ENCODE measurements at places on chromosomes 3 and 15.

DNA sequence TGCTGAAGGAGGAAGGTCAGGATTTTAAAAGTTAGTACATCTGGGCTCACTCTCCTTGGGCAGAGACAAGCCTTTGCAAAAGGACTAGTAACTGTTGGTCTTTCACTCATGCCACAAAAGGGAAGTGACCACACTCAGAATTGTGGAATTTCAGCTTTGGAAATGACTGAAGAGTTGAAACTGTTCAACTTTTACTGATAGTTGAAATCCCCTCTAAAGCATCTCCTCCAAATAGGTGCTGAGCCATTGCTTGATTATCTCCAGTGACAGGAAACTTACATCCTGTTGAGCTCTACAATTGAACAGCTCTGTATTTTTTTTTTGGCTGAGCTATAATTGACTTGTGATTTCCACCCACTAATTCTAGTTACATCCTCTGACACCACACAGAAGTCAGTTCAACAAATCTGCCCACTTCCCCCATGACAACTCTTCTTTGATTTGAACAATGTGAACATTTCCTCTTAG, 254.8 kb upstream of the TPRG1 start:
- no peak for DNase-seq

DNA sequence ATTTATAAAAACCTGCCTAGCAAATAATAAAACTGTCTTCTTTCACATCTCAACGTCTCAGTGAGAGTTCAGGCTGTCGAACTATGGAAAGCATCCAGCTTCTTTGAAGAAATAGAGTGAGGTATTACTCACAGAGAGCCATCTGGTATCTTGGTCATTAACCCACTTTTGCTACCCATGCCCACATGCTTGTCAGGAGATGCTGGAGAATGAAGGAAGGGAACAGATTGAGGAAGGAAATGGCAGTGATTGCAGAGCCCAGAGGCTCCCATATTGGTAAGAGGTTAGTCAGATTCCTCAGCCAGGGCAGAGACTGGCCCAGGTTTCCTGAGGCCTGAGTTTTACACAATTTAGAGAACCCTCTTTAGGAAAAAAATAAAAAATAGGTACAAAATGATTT, 119.1 kb downstream of the B3GALNT1 start:
- DNase-seq = no peak

DNA sequence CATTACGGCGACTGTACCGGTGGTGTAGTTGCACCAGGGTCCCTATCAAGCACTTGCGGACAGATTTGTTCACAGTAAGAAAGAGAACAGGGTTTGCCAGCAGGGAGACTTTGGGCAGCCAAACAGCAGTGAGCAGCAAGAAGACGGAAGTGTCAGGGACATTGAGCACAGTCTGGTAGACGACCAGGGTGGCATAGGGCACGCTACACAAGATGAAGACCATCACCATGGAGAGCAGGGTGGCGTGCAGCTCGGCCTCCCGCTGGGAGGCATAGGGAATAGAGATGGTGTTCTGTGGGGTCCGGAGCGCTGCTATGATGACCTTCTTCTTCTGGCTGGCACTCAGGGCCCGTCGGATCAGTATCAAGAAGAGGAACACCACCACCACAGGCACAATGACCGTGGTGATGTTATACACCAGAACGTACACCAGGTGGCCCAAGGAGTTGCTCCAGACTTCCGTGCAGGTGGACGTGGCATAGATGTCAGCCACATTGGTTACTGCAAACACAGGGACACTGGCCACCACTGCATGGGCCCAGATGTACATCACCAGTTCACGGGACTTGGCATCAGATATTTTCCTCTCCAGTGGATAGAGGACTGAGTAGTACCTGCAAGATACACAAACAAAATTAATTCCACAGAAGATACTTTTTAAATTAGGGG, 19.1 kb upstream of the FSIP1 start:
- DNase-seq = no peak

DNA sequence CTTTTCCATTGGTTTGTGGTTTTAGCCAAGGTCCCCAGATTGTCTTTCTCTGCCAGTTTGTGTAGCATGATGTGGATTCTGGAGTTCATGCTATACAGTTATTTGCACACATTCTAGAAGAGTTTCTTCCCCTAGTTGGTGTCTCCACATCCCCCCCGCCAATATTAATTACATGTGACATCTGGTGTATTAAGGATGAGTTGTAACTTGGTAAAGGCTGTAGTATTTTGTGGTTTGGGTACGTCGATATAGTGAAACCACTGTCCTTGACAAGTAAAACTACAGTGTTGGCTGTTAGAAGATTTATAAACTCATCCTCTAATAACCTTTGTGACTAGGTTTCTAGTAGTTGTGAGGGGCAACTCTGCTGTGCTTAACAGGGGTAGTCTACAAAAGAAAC, 23.7 kb upstream of the P4HTM start:
- DNase-seq = no peak

DNA sequence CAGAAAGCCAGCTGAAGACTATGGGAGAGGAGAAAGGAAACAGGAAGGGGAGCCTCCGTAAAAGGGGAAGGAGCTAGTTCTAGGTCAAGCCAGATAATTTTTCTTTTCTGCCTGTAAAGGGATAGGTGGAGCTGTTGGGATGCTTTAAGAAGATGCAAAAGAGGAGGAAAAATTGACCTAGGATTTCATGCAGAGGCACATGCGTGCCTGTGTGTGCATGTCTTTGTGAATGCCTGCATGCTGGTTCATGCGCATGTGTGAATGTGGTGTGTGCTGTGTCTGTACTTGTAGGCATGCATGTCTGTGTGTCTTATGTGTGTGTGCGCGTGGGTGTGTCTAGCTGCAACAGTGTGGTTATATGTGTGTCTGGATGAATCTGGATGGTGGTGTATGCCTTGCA, 27.3 kb downstream of the CCDC33 start:
- no peak for DNase-seq

DNA sequence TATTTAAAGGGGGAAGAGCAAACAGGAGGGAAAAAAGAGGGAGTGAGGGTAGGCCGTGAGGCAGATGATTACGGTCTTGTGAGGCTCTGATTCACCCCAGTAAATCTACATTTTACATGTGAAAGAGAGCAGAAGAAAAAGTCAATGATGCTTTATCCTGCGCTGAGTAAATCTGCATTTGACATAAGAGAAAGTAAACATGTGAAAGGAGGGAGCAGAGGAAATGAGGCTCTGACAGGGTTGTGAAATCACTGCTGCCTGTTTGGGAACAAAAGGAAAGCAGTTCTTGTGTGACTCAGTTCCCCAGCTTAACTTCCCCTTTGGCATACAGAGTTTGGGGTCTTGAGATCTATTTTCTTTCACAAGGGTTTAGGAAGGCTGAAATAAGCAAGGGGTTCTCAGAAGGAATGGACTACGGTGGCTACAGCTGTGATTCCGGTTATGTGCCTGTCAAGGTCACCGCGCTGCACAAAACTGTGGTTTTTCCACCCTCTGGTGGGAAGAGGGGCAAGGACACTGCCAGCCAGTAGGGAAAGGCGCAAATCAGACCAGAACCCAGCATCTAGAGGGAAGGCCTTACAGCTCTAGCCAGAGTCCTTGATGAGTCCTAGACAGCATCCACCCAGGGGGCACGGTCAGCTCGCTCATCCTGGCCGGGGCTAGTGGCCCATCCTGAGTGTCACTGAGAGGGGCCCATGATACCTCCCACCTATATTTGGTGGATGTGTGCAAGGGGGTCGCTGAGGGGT, 18.9 kb upstream of the HCN4 start:
- DNase-seq = no peak

- DNase-seq = no peak
Measured at GRCh38 chr3:139470199-139470598, 6.1 kb downstream of the RBP2 start.

DNA sequence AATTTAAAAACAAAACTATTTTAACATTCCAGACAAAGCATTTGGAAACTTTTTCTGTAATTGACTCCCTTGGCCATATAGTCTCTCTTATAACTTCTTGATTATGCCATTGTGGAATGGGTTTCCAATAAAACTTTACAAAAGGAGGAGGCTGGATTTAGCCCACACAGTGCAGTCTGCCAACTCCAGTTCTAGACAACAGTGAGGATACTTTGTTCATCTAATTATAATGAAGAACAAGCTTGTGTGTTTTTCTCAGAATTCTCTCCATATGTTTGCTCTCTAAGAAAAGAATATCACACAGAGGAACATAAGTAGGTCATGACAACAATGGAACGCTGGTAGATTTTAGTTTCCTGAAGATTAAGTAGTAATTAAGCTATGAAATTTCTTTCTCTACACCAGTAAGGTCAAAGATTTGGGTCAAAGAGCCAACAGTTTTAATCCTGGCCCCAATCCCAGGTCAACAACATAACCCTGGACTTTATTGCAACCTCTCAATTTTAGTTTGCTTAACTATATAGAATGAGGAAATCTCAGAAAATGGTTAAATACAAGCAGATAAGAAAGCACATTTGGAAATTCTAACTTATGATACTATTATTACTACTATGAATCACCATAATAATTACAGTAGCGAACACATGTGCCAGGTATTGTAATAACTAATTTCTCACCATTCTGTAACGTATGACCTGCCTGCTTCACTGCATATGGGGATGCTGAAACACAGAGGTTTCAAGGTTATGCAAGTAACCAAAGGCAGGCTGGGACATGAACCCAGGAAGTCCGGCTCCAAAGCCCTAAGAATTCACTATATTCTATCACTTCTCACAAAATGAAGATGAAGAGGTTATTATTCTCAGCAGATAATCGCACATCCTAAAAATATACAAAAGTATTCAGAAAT, 65.7 kb downstream of the TJP1 start:
- no peak for DNase-seq

GRCh38 chr3:14289590-14290461, 111.2 kb downstream of the LSM3 start:
- DNase-seq = no peak

GRCh38 chr15:70004826-70005225, 92.9 kb downstream of the TLE3 start:
- DNase-seq = no peak

DNA sequence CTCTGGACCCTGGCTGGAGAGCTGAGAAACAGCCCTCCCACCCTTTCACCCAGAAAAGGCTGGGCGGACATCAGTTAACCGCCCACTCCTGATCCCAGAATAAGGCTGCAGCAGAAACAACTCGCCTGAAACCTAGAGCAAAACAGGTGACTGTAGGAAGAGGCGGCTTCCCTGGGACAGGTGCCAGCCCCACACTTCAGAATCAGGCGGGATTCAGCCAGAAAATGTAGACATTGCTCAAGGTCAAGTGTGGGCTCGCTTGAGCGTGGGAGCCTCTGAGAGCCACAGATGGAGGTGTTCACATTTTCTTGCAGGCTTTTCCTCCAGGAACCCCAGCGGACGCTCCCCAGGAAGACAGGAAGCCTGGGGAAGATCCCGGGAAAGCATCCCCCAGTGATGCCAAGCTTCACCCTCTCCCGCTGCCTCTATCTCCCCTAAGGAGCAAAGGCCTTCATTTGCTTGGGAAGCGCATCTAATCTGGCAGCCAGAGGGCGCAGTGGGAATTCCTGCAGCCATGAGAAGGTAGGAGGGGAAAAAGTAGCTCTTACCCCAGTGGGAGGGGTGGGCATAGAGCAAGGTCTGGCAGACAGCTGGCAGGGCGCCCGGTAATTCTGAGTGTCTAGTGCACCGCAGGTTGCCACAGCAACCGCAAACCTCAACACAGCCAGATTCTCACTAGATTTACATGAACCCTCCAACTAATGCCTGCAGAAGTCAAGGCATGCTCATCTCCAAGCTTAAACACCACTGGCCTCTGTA, 77.7 kb downstream of the OCA2 start:
- no peak for DNase-seq

- DNase-seq = no peak
Measured at GRCh38 chr3:144200004-144200403, 228.4 kb downstream of the DIPK2A start.

DNA sequence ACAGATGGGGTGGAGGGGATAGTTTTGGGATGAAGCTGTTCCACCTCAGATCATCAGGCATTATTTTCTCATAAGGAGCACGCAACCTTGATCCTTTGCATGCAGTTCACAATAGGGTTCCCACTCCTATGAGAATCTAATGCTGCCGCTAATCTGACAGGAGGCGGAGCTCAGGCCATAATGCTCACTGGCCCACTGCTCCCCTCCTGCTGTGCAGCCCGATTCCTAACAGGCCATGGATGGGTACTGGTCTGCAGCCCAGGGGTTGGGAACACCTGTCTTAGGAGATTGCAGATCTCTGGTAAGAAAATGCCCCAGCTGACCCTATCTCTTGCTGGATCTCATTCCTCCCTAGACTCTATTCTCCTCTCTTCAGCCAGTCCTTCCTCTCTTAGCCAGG, 6.8 kb downstream of the CSTA start:
- no peak for DNase-seq

- DNase-seq = no peak
Measured at GRCh38 chr3:181755959-181756358, 44.2 kb downstream of the SOX2 start.

- DNase-seq = peak; percentile 6
Measured at GRCh38 chr3:61858054-61858453, 296.7 kb downstream of the PTPRG start.

GRCh38 chr3:120705884-120706582, 24.0 kb upstream of the HGD start:
- no peak for DNase-seq

DNA sequence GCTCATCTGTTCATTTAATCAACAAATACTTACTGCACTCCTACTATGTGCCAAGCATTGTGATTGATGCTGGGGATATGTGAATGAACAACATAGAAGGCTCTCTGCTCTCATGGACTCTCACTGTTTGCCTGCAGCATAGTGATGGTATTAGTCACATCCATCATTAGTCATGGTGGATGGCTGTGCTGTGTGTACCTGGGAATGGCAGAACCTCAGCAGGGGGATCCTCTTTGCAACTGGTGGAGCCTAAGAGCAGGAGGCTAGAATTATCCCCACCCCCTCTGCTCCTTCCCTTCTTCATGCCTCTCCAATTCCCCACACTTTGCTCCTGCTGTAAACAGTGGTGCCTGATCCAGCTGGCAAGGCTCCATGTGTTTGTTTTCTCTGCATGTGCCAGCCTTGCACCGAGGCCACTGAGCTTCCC, 20.5 kb downstream of the BOC start:
- DNase-seq = no peak

- DNase-seq = no peak
Measured at GRCh38 chr3:132916096-132916495, 122.1 kb upstream of the TMEM108 start.

GRCh38 chr3:127585163-127585812, 5.2 kb downstream of the TPRA1 start:
- DNase-seq = no peak

- no peak for DNase-seq
Measured at GRCh38 chr3:2540115-2540514, 441.4 kb downstream of the CNTN4 start.

GRCh38 chr15:58568157-58568571, 136.4 kb downstream of the LIPC start:
- DNase-seq = peak; percentile 71
